A549 treated with RU486 at 1 μM for 4 hours (cell line): ENCODE measurements at places on chromosomes 12 and 14. TPM values are rescaled to one million over a fixed set of nuclear protein-coding genes. Genes with fewer than 3 reads are reported as not detected.

TEX52 gene
- total RNA-seq: not detected in 5 replicates

FOXG1 gene
- 0.05 to 0.17 TPM (median 0.13 TPM) in 5 replicates for total RNA-seq

ALDH2 gene
- total RNA-seq: 65.7 to 97.2 TPM (median 91.6 TPM) in 5 replicates

LMO3 gene
- not detected in 5 replicates for total RNA-seq

TMEM132D gene
- total RNA-seq: not detected in 5 replicates

ESRRB gene
- total RNA-seq: 0.14 to 0.38 TPM (median 0.20 TPM) in 5 replicates

ABCC9 gene
- 0.02 TPM in 1 of 5 replicates, not detected in the others for total RNA-seq

GPD1 gene
- 0.12 to 0.40 TPM (median 0.25 TPM) in 5 replicates for total RNA-seq

PIANP gene
- 0.51 to 1.1 TPM (median 0.81 TPM) in 5 replicates for total RNA-seq

ASIC1 gene
- 4.8 to 6.5 TPM (median 5.9 TPM) in 5 replicates for total RNA-seq

A2ML1 gene
- total RNA-seq: not detected in 5 replicates

CD163 gene
- not detected in 5 replicates for total RNA-seq

TULP3 gene
- 16.0 to 21.3 TPM (median 20.0 TPM) in 5 replicates for total RNA-seq
